T-helper 17 cell (primary cell): ENCODE measurements at places on chromosomes 2 and 18. TPM values are rescaled to one million over a fixed set of nuclear protein-coding genes. Genes with fewer than 3 reads are reported as not detected.

DNA sequence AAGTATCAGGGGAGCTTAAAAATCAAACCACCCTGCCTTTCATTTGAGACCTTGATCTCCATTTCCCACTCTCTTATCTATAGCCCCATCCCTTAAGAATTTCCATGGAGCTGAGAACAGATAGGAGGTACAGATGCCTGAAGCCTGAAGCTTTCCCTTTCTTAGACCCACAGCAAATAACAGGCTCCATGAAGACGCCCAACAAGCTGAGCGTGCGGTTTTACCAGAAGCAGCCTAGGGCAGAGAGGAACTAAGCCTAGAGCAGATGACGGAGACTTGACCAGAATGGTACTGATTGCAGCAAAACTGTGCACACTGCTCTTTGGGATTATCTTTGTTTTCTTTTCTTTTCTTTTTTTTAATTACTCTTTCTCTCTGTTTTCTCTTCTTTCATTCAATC lies 1.7 kb upstream of the ERBB4 start:
- no peaks in the 10 kb centered on the region for H3K36me3 ChIP-seq
- H3K4me1 ChIP-seq, result peaks cover 10% of the 10 kb centered on the region
- no peak for DNase-seq
- peaks cover 50% of the 10 kb centered on the region for H3K27me3 ChIP-seq

- H3K4me1 ChIP-seq, result peaks cover 53% of the 10 kb centered on the region
- peak overlapping the region; percentile 55 for H3K4me3 ChIP-seq
- no peaks in the 10 kb centered on the region for H3K36me3 ChIP-seq
- no peak for DNase-seq
Measured at GRCh38 chr2:42216694-42217093, 47.5 kb downstream of the EML4 start.

DNA sequence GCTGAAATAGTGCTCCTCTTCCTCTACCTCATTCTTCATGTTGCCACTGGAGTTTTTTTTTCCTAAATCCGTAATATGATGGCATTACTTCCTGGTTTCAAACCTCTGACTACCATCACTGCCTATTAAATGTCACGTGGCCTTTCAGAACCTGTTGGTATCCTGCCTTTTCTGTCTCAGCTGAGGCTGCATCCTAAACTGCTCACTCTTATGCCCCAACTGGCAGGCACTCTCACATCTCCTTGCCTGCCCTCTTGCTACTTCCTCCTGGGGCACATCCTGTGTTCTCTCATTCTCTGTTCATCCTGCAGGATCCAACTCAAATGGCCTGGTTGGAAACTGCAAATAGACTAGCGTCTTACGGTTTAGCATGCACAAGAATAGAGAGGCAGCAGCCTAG lies 468.1 kb upstream of the FANCL start:
- H3K27ac ChIP-seq, result no peak overlapping the region
- H3K4me3 ChIP-seq, result no peak overlapping the region
- no peak for DNase-seq
- H3K4me1 ChIP-seq, result no peaks in the 10 kb centered on the region
- no peaks in the 10 kb centered on the region for H3K27me3 ChIP-seq

DNA sequence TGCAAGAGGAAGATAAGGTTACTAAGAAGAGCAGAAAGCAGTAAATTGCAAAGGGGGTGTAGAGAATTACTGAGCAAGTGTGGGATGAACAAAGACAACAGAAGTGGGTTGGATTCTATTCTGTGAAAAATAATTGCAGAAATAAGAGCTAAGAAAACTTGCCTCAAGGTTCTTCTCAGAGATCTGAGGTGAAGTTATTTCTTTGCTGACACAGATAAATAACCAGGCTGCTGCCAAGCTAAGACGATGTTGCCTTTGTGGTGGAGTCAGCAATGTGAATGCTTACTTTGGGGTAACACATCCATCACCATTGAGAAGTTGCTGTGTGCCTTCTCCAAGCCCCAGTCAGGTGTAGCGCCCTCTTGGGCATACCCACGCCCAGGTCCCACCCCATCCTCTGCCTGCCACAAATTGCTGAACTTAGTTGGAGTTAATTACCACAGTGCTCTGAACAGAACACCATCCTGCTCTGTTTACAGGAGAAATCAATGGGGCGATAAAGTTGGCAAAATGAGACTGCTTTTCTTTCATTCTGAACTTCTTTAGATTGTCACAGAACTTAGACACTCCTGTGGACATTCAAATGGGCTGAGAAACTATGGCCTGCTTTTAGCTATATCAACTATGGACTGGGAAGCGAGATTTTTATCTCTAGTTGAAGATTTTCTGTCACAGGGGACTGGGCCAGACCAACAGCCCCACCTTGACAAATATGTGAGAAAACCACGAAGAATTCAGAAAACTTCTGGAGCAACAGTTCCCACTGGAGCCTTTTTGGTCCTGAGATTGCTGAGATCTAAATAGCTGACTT lies 283.6 kb downstream of the TMX3 start:
- no peak overlapping the region for H3K4me3 ChIP-seq
- no peak overlapping the region for H3K27ac ChIP-seq
- DNase-seq, result no peak
- no peaks in the 10 kb centered on the region for H3K4me1 ChIP-seq
- peaks cover 16% of the 10 kb centered on the region for H3K27me3 ChIP-seq

DNA sequence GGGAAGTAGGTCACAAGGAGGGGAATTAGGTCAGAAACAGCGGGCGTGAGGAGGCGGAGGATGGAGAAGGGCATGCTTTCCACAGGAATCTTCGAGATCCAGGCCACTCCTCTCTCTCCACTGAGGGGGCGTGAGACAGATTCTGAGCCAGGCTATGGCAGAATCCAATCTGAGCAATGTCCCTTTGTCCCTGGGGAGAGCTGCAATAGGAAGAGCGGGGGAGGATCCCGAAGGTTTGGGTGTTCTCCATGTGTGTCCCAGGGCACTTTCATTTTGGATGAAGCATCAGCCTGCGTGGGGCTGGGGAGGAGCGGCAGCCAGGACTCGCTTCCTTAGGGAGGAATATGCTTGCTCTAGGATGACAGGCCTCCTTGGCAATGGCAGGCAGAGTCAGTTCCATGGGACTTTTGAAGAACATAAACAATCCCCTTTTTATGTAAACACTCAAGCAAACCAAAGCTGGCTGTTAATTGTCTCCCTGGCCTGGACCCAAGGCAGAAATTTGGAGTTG lies 84.0 kb downstream of the LIPG start:
- no peak overlapping the region for H3K27ac ChIP-seq
- no peaks in the 10 kb centered on the region for H3K4me1 ChIP-seq
- no peak overlapping the region for H3K4me3 ChIP-seq
- H3K27me3 ChIP-seq, result peaks cover 25% of the 10 kb centered on the region
- no peak for DNase-seq
- H3K36me3 ChIP-seq, result peaks cover 3% of the 10 kb centered on the region

- H3K27ac ChIP-seq, result no peak overlapping the region
- no peaks in the 10 kb centered on the region for H3K36me3 ChIP-seq
- no peak for DNase-seq
- H3K27me3 ChIP-seq, result no peaks in the 10 kb centered on the region
Measured at GRCh38 chr2:177275743-177276055, 11.2 kb upstream of the NFE2L2 start.

IGFBP2 gene
- total RNA-seq, result not detected

DNA sequence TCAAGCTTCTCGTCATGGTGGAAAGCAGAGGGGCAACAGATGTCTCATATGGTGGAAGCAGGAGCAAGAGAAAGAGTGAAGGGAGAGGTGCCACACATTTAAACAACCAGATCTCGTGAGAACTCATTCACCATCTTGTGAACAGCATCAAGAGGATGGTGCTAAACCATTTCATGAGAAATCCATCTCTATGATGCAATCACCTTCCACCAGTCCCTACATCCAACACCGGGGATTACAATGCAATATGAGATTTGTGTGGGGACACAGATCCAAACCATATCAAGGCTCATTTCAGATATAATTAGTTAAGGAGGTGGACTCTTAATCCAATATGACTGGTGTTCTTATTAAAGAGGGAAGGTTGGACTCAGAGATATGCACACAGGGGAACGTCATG lies 272.8 kb downstream of the KCNS3 start:
- no peaks in the 10 kb centered on the region for H3K4me1 ChIP-seq
- DNase-seq, result no peak
- peaks cover 22% of the 10 kb centered on the region for H3K27me3 ChIP-seq

- peak overlapping the region; percentile 60 for H3K27ac ChIP-seq
- no peak overlapping the region for H3K4me3 ChIP-seq
- no peaks in the 10 kb centered on the region for H3K27me3 ChIP-seq
- peaks cover 7% of the 10 kb centered on the region for H3K4me1 ChIP-seq
- H3K36me3 ChIP-seq, result no peaks in the 10 kb centered on the region
Measured at GRCh38 chr18:35458677-35459441, 38.9 kb downstream of the INO80C start.

DNA sequence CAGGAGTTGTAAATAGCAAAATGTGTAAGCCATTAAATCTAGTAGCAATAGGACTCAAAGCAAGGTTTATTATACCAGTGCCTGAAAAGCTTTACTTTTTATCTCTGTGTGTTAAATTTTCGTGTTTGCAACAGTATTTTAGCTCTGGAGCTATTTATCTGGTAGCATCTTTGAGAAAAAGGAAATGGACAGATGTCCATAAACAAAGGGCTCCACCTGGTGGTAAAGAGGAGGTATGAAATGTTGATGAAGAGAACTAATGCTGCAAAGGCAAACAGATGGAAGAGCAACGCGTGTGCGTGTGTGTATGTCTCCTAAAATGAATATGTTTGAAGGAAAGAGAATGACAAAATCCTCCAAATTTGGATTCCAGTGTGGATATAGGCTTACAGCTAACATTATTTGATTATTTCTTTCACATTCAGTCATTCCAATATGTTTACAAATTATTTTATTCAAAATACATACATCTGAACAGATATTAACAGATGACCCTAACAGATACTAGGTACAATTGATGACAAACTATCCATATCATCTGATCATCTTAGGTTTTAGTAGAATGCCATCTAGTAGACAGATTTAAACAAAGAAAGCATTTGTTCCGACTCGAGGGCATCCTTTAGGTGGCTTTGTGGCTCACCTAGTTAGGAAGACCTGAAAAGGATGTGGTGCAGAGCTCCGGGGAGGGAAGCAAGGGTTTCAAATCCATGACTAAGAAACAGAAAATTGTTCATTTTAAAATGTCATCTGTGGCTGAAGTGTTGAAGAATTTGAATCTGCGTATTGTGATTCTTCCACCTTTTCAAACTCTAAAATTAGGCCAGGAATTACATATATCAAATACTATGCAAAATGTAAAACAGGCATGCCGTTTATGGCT lies 383.3 kb downstream of the MTX2 start:
- H3K4me3 ChIP-seq, result no peak overlapping the region
- H3K27ac ChIP-seq, result no peak overlapping the region
- peaks cover 67% of the 10 kb centered on the region for H3K27me3 ChIP-seq
- H3K36me3 ChIP-seq, result no peaks in the 10 kb centered on the region

GRCh38 chr2:206045251-206045650 lies 40.7 kb downstream of the INO80D start:
- peak overlapping the region; percentile 63 for H3K27ac ChIP-seq
- DNase-seq, result no peak
- peaks cover 22% of the 10 kb centered on the region for H3K4me1 ChIP-seq

RNU2-63P gene
- 8.3 TPM for total RNA-seq

- no peak for DNase-seq
- H3K27me3 ChIP-seq, result no peaks in the 10 kb centered on the region
- H3K36me3 ChIP-seq, result peaks cover 8% of the 10 kb centered on the region
Measured at GRCh38 chr2:238358769-238359168, 38.5 kb downstream of the TRAF3IP1 start.

RGPD3 gene
- 0.21 TPM for total RNA-seq

DNA sequence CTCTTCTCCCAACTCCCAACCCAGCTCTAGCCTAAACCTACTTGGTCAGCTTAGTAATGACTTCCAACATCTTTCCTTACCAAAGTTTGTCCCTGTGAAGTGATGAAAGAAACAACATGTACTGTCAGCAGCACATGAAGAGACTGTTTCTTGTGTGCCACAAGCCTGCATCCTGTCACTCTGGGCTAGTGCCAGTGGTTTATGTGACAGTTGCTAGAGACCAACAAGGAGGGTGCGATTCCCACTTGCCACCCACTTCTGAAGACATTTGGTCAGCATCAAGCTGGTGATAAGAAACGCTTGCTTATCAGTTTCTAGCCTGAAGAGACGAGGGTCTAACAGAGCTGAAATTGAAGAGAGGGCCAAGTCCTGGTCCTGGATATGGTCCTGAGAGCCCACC lies 132.6 kb downstream of the COL4A4 start:
- H3K4me1 ChIP-seq, result no peaks in the 10 kb centered on the region
- no peak for DNase-seq
- H3K4me3 ChIP-seq, result no peak overlapping the region
- peaks cover 29% of the 10 kb centered on the region for H3K27me3 ChIP-seq
- no peak overlapping the region for H3K27ac ChIP-seq

- DNase-seq, result peak; percentile 47
- no peaks in the 10 kb centered on the region for H3K27me3 ChIP-seq
- H3K27ac ChIP-seq, result peak overlapping the region; percentile 97
Measured at GRCh38 chr2:98460573-98461497, 16.2 kb downstream of the INPP4A start.

ACMSD gene
- not detected for total RNA-seq

OSBPL6 gene
- total RNA-seq, result 0.67 TPM

DNA sequence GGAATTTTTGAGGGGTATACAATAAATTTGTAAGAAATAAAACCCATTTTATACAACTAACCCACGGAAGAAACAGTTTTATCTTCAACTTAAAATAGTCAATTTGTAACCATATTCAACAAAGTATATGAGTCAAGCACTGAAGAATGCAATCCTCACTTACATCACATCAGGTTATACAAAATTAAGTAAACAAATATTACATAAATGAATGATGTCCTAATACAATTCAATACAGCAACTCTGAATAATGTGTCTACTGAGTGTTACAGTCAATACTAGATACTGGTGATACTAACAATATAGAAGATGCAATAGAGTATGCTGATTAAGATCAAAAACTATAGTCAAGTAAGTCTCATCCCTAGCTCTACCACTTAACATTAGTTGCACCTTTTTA lies 58.6 kb downstream of the FANCL start:
- no peaks in the 10 kb centered on the region for H3K27me3 ChIP-seq
- no peak overlapping the region for H3K27ac ChIP-seq
- no peaks in the 10 kb centered on the region for H3K4me1 ChIP-seq

DNA sequence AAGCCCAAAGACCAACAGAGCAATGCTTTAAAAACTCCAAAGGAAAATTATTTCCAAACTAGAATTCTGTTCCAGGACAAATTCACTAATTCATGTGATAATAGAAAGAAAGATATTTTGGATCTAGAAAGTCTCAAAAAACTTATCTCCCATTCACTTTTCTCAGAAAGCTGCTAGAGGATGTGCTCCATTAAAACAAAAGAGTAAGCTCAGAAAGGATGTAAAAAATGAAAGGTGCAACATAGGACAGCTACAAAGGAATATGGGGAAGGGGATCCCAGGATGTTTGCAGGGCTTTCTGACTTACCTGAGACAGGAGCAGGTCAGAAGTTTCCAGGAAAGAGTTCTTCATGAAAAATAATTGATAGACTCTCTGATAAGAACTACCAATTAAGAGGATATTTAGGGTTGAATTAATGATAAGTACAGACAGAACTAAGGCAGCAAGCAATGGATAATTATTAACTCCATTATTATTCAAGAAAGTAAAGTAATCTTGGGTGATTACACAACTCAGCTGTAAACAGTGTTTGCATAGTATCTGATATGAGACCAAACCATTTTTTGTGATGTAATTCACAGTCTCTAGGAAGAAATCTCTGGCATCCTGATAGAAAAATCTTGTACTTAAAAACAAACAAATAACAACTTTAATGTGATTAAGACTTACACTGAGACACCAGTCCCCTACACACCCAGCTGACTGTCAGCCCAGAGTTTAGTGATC lies 20.9 kb downstream of the LYG1 start:
- H3K36me3 ChIP-seq, result peaks cover 11% of the 10 kb centered on the region
- no peaks in the 10 kb centered on the region for H3K4me1 ChIP-seq
- no peak for DNase-seq
- no peak overlapping the region for H3K4me3 ChIP-seq
- no peak overlapping the region for H3K27ac ChIP-seq

ABCB11 gene
- total RNA-seq, result not detected
